ENCODE measurements at places on chromosomes 1 and 21.

DNA sequence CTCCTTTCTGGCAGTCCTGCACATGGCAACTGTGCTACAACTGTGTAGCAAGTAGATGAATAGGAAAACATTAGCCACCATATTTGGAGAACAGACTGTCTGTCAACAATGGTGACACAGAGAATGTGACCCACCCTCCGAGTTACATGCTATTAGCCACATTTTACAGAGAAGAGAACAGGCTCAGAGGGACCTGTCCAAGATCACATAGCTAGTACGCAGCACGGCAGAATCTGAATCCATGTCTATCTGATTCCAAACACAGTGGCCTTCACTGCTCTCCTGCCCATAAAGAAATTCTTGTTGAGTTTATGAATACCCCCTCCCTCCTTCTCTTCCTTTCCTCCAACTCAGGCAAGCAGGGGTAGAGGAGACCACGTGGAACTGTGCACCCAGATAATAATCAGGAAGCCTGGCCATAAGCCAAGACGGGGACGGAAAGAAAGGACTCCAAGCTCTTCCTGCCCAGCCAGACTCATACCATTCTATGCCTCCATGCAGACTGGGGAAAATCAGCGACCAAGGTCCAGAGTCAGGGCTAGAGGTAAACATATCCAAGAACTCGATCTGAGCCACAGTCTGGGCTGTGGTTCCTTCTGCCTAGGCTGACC lies 78.8 kb downstream of the TRABD2B start:
- no peak for DNase-seq

GRCh38 chr1:155199792-155200191 lies 7.9 kb downstream of the THBS3 start:
- no peak for DNase-seq

GRCh38 chr1:85857991-85858390 lies 149.8 kb upstream of the ZNHIT6 start:
- DNase-seq = no peak

GRCh38 chr1:3405974-3406867 lies 48.2 kb upstream of the ARHGEF16 start:
- DNase-seq = no peak

- DNase-seq = no peak
Measured at GRCh38 chr1:202319381-202320080, 22.2 kb downstream of the UBE2T start.

- no peak for DNase-seq
Measured at GRCh38 chr1:7077136-7077535, 291.9 kb downstream of the CAMTA1 start.
